NCI-H1105 treated with DMSO at 0.1 percent for 48 hours (cell line): ENCODE measurements at places on chromosomes 11 and 22.

- no peak for DNase-seq
These were observed 18.4 kb downstream of the MAFF start for GRCh38 chr22:38220163-38220562.

DNA sequence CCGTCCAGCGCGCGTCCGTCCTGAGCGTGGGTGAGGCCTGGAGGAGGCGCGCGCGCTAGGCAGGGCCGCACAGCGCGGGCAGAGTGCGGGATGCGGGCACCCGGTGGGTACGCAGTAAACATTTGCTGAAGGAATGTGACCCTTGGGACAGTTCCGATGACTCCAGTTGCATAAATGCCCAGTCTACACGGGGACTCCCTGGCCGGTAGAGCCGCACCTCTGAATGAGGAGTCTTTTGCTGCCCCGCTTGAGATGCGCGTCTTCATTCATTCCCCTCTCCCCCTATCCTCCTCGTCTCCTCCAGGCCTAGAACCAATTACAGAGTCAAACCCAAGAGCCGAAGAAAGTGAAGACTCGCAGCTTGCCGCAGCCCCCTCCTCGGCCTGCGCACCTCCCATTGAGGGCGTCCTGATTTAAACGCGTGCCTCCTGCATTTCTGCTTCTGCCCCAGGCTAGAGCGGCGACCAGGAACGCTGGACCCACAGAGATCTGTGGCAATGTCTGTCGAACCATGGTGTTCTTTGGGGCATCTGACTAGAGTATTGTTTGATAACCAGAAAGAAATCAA, 729 bp upstream of the CHKB start:
- no peak for DNase-seq

- DNase-seq, result no peak
These were observed 22.7 kb upstream of the PICALM start for GRCh38 chr11:86091566-86091965.

- DNase-seq, result no peak
These were observed 47.3 kb downstream of the TENM4 start for GRCh38 chr11:79393362-79394043.

DNA sequence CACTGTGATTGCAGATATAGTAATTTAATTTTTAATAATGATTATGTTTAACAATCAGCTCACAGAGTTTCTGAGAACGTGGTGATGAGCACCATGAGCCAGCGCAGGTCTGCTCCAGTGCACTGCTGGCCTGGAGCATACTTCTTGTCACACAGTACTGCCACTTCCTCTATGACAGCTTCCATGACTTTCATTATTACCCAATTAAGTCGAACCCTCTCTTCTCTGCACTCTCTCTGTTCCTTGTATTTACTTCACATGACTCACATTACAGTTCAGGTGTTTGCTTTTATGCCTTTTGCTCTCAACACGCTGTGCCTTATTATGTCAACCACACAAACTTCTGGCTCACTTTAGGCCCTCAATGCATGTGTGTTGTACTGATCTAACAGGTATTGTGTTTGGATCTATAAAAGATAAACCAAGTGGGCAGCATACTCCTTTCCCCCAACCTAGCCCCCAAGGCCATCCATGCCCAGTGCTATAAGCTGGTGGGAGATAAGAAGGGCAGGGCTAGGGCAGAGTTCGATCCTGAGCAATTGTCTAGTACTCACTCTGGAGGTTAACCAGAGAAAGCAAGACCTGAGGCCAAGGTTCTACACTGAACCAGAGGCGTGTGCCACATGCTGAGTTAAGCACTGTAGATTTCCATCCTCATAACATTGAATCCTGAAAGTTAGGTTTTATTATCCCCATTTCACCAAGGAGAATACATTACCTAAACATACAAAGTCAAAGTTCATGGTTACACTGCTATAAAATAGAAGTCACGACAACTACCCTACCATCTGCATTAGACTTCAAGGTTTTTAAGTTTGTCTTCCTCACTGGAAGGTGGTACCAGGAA, 356.5 kb downstream of the INSC start:
- DNase-seq, result peak; percentile 30

GRCh38 chr11:75667831-75668450, 897 bp downstream of the MAP6 start:
- DNase-seq, result peak; percentile 77

DNA sequence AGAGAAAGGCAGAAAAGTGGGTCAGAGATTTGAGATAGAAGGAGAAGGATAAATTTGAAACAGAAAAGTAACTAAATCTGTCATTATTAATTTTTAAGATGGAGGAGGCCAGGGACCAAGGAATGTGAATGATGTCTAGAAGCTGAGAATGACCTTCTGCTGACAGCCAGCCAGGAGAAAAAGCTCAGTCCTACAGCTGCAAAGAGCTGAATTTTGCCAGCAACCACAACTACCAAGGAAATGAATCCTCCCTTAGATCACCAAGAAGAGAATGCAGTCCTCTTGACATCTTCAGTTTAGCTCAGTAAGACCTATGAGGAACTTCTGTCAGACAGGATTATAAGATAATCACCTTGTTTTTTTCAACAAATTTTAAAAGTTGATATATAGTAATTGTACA, 538.2 kb downstream of the LRRC4C start:
- no peak for DNase-seq

- DNase-seq, result no peak
These were observed 26.9 kb upstream of the HMGXB4 start for GRCh38 chr22:35230417-35230816.

DNA sequence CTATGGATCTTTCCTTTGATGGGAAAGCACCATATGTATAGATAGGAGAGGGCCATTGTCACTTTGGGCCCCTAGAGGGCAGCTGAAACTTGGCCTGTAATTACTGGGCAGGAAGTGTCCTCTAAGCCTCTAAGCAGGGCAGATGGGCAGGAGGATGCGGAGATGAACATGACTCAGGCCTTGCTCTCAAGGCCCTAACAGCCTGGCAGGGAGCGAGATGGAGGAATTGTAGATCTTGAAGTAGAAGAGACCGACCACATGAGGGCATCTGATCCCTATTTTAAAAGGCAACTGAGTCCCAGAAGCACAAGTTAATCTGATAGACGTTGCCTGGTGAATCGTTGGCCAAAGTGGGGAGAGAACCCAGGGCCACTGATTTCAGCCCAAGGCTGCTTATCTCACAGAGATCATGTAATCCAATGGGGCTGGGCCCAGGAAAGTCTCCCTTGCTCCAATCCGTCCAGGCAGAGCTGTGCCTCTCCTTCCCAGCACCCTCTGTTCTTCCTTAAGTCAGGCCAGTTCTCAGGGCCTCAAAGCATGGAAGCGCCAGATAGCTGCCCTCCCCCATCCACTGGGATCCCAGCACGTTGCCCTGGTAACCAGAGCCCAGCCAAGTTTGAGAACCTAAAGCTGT, 2.5 kb upstream of the SEPTIN3 start:
- DNase-seq, result peak; percentile 5

DNA sequence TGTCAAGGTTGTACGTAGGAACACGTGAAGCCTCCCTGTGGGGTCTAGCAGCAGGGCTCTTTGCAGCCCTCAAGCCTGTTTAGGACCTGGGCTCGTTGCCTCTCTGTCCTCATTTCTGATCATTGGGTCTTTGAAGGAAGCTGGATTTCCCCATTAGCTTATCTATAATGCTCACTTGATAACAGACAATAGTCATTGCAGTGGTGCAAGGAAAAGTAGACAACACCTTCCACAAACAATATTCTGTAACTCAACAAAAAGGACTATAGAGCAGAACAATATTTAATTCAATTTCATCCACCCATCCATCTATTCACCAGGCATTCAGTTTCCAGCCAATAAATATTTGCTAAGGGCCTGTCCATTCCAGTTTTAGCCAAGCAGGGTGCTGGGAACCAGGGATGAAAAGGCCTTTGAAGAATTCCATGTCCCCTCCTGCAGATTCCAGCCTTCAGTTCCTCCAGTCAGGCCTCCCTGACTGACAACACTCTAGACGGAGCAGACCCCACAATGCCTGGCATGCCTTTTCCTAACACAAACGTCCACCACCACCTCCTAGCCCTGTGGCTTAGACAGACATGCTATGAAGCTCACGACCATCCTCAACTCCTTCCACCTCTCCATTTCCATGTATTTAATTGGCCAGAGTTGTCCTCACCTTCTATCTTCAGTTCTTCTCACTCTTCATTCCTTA, 12.7 kb upstream of the POLD3 start:
- DNase-seq, result no peak

GRCh38 chr11:75001686-75002085, 13.0 kb downstream of the NEU3 start:
- no peak for DNase-seq

GRCh38 chr11:117239295-117239694, 6.8 kb downstream of the RNF214 start:
- DNase-seq, result no peak
